Retinal pigment epithelial cell (primary cell): ENCODE measurements at places on chromosomes 6 and 20.
A peak's percentile ranks its signal among the peaks of the same experiment; 100 is the strongest.

DNA sequence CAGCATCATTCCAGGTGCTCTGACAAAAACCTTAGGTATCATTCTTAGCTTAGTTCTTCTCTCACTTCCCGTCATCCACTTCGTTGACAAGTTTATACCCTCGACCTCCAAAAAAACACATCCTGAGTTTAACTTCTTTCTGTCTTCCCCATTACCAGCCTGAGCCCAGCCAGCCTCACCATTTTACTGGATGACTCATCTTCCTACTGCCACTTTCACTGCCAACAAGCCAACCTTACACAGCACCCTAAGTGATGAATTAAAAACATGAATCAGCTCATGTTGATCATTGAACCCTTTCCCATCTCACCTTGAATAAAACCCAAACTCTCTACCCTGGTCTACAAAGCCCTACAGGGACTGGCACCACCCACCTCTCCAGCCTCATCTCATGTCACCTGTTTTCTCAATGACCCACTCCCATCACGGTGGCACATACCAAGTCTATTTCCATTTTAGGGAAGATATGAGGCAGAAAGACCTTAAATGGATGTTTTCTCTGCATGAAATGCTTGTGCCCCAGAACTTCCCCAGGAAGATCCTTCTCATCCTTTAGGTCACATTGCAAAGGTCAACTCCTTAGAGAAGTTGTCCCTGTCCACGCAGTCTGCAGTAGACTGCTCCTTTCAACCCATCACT lies 9.9 kb upstream of the UST start:
- no peak for DNase-seq

DNA sequence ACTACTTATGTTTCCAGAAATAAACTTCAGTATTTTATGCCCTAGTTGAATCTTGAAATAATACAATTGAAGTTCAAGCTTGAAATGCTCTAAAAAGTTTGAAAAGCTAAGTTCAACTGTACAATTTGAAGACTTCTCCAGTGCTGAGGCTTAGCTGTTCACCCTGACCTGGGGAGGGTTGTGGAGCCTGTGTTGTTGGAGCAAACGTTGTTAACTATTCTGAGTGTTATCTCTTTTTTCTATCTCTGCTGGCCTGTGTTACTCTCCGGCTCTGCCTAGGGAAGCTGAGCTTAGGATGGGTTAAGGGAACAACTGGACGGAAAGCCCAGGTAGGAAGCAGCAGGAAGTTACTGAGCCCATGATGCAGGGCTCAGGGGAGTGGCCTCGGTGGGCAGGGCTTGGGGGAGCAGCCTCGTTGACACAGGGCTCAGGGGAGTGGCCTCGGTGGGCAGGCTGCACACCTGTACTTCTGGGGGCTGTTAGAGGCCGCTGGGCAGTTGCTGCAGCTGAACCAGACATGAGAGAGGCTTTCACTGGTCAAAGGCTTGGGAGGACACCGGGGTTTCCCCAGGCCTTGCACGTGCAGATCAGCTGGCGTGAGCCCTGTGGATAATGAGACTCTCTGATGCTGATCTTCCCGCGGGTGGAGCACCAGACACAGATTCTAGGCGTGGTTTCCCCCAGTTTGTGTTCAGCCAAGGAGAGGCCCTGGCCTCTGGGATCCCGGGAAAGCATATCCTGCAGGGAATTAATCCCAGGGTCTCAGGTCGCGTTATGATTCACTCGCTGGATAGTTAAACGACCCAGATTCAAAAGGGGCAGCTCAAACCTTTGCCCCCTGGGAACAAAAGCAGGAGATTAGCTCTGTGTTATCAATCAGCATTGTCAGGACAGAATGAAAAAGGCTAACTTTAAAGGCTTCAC lies 58.9 kb downstream of the ERMARD start:
- no peak for DNase-seq

DNA sequence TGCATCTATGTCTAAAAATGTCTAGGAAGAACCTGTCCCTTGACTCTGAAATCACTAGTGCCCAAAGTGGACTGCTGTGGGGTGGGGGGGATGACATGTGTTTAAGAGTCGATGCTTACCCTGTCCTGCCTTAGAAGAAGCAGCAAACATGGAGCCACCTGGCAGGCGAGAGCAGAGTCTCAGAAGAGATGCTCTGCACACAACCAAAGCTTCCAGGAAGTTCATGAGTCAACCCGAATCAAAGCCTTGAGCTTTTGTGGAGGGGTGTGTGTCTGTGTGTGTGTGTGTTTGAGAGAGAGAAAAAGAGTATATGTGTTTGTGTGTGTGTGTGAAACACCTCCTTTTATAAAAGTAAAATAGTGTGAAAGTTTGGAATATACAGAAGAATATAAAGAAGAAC lies 269.9 kb downstream of the ALDH8A1 start:
- DNase-seq: no peak

DNA sequence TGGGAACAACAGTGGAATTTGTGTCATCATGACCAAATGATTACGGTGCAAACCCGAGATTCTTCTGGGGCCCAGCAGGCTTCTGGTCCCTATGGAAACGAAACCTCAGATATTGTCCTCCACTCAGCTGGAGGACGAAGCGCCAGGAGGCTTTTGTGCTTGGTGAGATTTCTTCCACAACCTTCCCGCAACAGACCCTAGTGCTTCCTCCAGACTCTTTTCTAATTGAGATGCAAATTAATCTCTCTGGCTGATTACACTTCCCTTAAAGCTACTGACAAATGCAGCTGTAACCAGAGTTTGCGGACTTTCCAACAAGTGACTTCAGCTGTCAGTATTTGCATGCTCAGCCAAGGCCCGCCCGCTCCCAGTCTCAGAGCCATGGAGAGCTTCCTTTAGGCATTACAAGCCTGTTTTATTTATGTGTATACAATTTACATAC lies 96.0 kb downstream of the INSM1 start:
- no peak for DNase-seq

- peak; percentile 99 for DNase-seq
Measured at GRCh38 chr6:24283043-24283985, 74.5 kb downstream of the DCDC2 start.

DNA sequence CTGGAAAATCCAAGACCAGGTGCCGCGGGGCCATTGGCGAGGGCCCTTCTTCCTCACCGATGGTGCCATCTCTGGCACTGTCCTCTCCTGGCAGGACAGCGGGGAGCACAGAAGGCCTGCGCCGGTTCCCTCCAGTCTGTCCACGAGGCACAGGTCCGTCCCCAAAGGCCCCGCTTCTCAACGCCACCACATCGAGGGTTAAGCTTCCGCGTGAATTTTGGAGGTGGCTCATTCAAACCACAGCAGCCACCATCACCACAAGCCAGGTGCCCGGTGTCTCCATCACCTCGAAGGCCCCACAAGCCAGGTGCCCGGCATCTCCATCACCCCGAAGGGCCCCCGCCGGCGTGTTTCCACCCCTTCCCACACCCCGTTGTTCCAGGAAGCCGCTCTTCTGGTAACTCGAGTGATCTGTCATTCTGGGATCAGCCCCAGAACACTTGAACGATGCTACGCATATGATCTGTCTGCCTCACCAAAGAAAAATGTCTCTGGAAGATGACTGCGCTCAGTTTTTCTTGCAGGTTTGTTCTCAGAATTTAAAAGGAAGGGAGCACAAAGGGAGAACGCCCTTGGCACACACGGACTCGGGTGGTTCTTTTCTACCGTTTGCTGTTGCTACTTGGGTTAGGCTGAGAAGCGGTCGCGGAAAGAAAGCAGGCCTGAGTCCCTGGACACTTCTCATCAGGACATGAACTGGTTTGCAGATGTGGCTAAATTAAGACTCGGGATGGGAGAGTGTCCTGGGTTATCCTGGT lies 9.9 kb upstream of the KIF25 start:
- no peak for DNase-seq

- no peak for DNase-seq
Measured at GRCh38 chr20:34468951-34469350, 47.3 kb upstream of the DYNLRB1 start.

GRCh38 chr6:17884498-17885478 lies 102.6 kb downstream of the KIF13A start:
- DNase-seq: no peak

- peak; percentile 45 for DNase-seq
Measured at GRCh38 chr6:132734694-132735236, 20.9 kb upstream of the VNN1 start.

GRCh38 chr6:33589731-33590530 lies 9.9 kb upstream of the BAK1 start:
- DNase-seq: peak; percentile 59

GRCh38 chr20:47720636-47721427 lies 64.4 kb downstream of the SULF2 start:
- no peak for DNase-seq

- DNase-seq: no peak
Measured at GRCh38 chr6:33989016-33989854, 156.7 kb downstream of the GRM4 start.

DNA sequence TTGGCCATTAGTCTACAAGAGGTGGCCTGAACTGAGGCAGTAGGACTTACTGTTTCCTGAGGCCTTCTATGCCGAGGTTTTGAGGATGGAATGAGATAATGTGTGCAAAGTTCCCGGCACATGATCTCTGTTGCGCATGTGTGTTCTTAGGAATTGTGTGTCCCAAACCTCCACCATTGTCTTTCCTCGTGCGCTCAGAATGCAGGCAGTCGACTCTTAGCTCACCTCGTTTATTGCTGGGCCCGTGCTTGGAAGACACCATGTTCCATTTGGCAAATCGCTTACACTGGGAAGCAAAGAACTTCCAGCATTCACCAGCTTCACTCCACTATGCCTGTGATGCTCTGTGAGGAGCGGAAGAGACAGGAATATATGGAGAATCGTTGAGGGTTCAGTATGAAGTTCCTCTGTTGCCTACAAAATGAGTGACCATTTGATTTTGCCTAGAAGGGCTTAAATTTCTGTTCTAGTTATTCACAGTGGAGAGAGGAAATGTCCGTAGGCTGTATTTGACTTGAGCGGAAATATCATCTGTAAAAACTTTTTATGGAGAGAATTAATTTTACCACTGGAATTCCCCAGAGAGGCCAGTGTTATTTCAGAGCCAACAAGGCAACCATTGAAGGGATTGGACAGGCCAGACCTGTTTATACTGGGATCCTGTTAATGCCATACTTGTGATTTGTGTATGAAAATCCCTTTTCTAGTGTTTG lies 75.7 kb upstream of the CLDN20 start:
- DNase-seq: peak; percentile 83

DNA sequence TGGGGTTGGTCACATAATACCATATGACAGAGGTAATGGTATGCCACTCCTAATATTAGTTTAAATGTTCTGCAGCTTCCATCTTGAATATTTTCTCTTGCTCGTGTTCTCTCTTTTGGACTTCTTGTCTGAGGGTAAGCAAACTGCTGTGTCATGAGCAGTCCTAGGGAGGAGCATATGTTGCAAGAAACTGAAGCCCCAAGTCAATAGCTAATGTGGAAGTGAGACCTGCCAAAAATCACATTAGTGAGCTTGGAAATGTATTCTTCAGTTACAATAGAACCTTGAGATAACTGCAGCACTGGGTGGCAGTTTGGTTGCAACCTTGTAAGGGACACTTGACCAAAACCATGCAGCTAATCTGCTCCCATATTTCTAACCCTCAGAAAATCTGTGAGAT lies 178.2 kb upstream of the IMPG1 start:
- no peak for DNase-seq

GRCh38 chr6:37174515-37175331 lies 4.8 kb downstream of the PIM1 start:
- no peak for DNase-seq

GRCh38 chr6:35727935-35728682 lies 8.7 kb upstream of the ARMC12 start:
- DNase-seq: peak; percentile 94

DNA sequence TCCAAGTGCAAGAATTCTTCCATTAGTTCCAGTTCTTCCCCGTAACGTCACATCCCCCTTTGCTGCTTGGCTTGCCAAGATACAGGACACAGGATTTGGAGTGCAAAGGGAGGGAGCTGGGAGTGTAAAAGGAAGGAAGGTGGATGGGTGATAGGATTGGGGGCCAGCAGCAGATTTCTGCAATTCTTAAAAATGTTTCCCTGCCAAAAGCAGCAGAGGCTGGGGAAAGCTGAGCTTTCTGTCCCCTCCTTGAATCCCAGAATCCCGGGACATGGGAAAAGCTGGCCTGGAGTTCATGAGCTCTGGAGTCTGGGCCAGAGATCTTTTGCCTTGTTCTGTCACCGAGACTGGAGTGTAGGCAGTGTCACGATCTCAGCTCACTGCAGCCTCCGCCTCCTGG lies 60.0 kb upstream of the EPB41L1 start:
- no peak for DNase-seq
